NCI-H446 (cell line): ENCODE measurements at places on chromosomes 13 and 19.

DNA sequence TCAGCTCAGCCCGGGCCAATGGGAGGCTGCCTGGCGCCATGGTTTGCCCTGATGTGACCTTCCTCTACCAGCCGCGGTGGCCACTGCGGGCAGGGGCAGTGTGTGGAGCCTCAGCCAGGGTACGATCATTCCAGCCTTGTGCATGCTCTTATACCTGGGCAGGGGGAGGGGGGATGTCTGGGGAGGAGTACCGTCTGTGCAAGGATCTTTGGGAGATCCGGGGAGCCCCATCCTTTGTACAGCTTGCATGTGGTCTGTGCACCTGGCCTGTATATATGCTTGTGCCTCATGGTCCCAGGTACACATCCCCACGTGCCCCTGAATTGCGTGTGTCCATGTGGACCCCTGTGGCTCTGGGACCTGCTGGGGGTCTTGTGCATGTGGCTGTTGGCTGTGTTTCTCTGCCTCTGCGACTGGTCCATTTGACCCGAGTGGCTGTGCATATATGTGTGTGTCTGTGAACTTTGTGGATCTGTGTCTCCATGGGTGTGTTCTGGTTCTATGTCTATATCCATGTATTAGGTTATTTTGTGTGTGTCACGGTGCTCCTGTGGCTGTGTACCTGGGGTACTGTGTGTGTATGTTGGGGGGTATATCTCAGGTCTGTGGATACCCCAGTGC lies 12.8 kb upstream of the NANOS3 start:
- DNase-seq = no peak

- no peak for DNase-seq
Observed at GRCh38 chr19:52224211-52224610, 34.4 kb downstream of the PPP2R1A start.

DNA sequence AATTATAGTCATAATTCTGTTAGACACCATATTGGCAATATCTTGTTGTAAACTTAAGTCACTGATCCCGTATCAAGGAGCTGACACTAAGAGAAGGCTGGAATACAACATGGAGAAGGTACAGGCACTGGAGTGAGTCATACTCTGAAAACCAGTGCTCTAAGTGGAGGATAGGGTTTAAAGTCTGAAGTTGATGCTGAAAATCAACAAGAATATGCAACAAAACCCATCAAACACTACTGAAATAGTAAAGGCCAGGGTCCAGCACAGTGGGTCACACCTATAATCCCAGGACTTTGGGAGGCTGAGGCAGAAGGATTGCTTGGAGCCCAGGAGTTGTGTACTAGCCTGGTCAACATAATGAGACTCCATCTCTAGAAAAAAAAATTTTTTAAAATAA lies 73.2 kb upstream of the KLF5 start:
- no peak for DNase-seq

- no peak for DNase-seq
Observed at GRCh38 chr13:40251343-40252032, 415.0 kb downstream of the FOXO1 start.

GRCh38 chr13:30487075-30487470 lies 21.3 kb upstream of the HMGB1 start:
- no peak for DNase-seq

- no peak for DNase-seq
Observed at GRCh38 chr19:30289336-30289735, 82.8 kb upstream of the ZNF536 start.

GRCh38 chr13:111156421-111156820 lies 41.3 kb downstream of the ARHGEF7 start:
- no peak for DNase-seq

- no peak for DNase-seq
Observed at GRCh38 chr19:29526730-29527499, 1.1 kb downstream of the VSTM2B start.

GRCh38 chr19:2582984-2583956 lies 107.3 kb downstream of the GADD45B start:
- DNase-seq = no peak

DNA sequence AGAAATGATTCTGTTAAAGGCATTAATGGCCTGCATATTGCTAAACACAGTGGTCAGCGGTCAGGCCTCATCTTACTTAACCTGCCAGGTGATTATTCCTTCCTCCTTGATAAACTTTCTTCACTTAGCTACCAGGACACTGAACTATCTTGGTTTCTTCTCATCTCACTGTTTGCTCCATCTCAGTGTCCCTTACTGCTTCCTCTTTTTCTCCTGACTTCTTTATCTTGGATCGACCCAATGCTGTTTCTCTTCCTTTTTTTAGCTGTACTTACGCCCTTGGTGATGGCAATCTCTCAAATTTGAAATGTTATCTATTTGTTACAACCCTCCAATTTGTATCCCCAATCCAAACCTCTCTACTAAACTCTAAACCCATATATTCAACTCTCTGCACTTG lies 7.8 kb upstream of the CLC start:
- no peak for DNase-seq

GRCh38 chr13:33992881-33993336 lies 175.0 kb downstream of the RFC3 start:
- DNase-seq = no peak

DNA sequence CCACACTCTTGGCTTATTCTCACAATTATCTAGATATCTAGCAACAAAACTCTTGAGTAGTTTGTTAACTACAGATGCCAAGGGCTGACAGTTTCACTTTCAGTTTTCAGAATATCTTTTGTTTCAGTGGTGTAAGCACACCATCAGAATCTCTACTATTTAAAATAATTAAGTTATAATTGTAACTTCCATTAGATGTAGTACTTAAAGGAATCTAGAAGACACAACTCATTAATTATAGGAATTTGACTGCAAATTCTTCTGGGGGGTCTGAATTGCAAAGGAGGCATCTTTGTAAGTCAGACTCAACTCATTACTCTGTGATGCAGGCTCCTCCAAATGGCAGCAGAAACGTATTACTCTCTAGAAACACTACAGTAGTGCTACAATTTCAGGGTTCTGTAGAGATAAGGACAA lies 44.9 kb upstream of the USPL1 start:
- DNase-seq = no peak

DNA sequence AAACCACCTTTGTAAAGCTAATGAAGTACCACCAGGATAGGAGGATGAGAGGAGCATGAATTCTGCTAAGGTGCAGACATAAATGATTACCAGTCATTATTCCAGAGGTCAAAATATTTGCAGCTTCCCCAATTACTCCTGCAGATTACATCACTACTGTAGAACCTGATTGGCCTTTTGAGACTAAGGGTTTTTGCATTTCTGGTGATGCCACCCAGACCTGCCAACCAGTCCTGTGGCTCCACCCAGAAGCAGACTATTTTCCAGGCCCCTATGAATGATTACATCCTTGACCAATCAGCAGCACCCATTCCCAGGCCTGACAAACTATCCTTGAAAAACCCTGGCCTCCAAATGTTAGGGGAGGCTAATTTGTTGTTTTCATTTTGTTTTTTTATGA lies 11.2 kb upstream of the KCNC3 start:
- DNase-seq = no peak

- no peak for DNase-seq
Observed at GRCh38 chr13:110298505-110299282, 8.3 kb downstream of the COL4A1 start.

GRCh38 chr13:95703576-95703975 lies 26.6 kb downstream of the DNAJC3 start:
- no peak for DNase-seq

- no peak for DNase-seq
Observed at GRCh38 chr13:76854894-76855293, 31.3 kb downstream of the KCTD12 start.

DNA sequence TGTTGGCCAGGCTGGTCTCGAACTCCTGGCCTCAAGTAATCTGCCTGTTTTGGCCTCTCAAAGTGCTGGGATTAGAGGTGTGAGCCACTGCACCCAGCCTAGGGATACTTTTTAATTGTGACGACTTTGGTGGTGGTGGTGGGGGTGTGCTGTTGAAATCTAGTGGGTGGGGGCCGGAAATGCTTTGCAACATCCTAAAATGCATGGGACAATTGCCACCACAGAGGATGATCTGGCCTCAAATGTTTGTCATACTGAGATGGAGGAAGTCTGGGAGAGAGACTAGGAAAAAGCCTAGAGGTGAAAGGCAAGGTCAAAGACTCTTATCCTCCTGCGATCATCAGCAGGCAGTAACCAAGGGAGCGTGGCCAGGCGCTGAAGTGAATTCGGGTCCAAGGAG lies 1.4 kb downstream of the NWD1 start:
- no peak for DNase-seq

DNA sequence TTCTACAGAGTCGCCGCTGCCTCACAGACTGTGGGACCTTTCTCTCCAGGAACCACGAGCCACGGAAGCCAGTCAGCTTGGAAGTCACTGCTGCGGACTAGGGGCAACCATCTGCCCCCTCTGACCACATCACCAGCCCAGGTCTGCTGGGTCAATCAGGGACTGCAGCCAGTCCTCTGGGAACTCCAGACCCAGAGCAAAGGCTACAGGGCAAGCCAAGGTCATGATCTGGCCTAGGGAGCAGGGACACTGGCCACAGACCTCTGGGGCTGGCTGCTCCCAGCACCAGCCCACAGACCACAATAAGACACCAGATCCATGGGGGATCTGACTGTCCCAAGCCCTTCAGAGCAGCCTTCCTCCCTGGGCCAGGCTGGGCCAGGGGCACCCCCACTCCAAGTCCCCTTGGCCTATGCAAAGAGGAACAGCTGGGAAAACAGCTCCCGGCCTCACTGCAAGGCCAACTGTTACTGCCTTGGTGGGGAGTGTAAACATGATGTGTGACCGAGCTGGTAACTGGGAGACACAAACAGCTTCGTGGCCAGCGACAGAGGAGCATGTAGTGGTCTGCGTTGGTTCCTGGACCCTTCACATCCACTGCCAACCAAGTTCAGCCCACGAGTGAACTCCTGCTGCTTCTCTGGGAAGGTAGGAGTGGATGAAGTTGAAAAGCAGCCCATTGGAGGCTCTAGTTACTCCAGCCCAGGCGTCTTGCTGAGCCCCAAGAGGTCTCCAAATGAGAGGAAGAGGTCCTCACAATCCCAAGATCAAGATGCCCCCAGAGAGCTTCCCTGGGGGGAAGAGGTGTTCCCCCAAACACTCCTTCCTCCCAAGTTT lies 1.5 kb downstream of the AKT2 start:
- DNase-seq = no peak

DNA sequence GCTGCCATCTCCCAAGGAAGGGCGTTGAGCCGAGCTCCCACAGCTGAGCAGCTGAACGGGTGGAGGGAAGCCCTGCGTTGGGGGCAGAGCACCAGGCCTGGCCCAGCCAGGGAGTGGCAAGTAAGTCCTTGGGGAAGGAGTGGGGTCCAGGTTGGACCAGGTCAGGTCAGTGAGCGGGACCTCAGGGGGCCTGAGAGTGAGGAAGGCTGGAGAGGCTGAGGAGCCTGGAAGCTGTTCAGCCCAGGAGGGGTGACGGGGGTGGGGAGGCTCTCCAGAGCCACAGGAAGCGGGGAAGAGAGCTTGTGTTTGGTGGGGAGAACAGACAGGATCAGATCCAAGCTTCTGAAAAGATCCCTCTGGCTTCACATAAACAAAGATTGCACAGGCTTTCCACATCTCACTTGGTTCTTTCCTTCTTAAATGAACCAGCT lies 55.4 kb upstream of the ATP12A start:
- DNase-seq = no peak

GRCh38 chr13:94138831-94139230 lies 340.7 kb downstream of the DCT start:
- no peak for DNase-seq

DNA sequence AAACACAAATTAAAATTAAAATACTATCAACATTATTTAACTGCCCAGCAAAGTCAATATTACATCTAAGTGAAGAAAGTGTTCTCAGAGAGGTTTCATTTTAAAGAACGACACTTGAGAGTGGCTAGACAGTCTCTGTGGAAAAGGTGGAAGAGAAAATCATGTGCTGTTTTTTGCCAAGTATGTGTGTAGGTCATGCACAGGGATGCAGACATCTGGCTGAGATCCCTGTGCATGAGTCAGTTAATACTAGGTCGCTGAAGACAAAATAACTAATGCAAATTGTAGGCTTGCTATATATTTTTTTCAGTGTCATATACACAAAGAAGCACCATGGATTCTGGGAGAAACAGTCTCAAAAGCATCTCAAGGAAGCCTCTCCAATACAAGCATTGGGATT lies 44.3 kb upstream of the ENOX1 start:
- no peak for DNase-seq

- DNase-seq = peak; percentile 77
Observed at GRCh38 chr19:1252221-1252820, 3.9 kb downstream of the MIDN start.

DNA sequence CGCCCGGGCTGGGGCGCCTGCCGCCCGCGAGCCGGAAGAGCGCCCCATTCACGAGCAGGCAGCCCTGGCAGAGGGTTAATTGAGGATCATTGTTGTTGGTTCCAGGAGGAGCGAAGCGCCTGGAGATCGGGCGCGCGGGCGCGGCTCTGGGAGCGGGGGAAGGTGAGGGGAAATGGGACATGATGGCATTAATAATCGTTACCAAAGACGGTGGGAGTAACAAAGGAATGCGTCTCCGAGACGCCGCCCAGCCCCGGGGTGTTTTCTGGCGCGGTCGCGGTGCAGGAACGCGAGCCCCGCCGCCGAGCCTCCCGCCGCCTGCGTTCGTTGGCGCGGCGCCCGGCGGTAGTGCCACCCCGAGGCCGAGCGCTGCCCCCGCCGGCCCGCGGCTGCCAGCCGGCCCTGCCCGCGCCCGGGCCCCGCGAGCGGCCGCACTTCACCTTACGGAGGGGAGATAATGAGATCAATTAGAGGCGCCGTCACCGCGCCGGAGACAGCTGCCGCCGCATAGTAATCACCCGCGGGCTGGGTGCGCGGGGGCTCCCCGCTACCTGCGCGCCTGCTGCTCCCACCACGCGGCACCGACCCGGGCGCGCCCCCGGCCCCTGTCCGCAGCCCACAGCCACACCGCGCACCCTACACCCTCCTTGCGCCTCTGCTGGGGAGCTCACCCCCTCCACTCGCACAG lies 2.8 kb downstream of the ZNF536 start:
- no peak for DNase-seq

DNA sequence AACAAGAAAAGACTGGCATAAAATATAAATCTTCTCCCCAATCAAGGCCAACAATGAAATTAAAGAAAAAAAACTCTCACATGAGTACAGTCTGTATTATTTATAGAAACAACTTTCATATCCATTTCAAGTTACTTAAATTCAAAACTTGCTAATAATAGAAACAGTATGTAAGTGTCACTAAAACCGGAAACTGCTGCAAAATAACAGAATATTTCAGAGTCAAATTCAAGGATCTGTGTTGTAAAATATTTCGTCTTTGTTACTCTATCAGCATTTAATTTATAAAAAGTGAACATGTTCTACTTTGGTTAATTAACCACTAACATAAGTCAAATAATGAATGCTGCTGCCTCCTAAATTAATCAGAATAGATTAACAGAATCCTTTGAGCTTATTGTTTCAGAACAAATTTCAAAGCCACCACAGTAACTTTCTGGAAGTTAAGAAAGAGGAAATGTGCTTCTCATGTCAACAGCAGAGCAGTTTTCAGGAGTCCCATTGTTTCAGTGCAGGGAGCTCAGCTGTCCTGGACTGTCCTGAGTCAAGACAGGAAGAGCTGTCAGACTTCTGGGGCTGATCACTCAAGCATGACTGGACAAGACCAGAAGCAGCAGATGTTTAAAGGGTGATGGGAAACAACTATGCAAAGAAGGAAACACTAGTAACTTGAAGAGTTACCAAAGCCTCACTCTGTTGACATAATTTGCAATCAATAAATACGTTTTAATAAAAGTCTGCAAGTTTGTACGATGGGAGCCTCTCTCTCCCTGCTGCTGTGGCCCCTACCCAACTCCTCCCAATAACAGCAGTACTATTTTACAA lies 76.9 kb downstream of the FOXO1 start:
- peak; percentile 52 for DNase-seq

- DNase-seq = no peak
Observed at GRCh38 chr13:110394371-110394841, 87.3 kb downstream of the COL4A2 start.

- no peak for DNase-seq
Observed at GRCh38 chr13:106210324-106210723, 325.1 kb downstream of the EFNB2 start.
